Hippocampal formation (tissue), 2 donors: ENCODE measurements at places on chromosomes 1 and 21.

DNA sequence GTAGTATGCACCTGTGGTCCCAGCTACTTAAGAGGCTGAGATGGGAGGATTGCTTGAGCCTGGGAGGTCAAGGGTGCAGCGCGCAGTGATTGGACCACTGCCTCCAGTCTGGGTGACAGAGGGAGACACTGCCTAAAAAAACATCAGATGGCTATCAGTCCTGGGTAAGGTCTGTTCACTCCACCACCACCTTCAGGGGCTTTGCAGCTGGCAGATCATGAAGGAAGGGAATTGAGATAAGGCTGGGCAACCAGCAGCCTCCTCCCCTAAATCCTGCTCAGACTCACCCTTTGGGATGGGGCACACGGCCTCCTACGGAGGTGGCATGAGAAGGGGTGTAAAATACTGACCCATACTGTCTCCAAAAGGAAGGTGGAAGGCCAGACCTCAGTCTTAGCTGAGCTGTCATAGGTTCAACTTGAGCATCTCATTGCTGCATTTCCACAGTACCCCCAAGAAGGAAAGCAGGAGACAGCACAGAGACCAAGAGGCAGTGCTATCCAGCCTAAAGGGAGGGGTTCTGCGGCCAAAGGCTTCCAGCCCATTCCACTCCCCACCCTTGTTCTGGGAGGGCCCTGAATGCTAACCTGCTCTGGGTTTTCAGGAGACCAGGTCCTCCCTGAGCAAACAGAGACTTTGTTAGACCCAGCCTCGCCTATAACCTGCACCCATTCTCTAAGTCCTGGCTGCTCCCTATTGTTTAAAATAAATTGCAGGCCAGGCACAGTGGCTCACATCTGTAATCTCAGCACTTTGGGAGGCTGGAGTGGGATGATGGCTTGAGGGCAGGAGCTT lies 13.7 kb downstream of the SLC45A3 start:
- DNase-seq, result no peak

DNA sequence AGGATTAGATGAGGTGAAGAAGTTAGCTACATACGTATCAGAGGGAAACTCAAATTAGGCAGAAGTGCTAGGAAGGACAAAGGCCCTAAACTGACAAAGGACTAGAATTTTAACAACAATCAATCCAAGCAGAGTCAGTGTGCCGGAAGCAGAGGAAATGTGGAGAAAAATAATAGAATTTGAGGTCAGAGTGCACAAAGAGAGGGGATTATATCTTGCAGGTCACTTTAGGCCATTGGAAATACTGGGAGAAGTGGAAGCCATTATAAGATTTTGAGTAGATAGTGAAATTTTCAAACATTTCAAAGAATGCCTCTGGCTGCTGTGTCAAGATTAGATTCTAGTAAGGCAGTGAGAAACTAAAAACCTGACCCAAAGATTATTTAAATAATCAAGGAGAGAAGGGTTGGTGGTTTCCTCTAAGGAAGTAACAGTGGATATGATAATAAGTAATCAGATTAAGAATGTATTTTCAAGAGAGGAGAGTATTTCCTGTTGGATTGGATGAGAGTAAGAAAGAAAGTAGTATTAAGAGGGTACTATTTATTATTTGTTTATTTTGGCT lies 889.2 kb upstream of the NCAM2 start:
- no peak for DNase-seq

GRCh38 chr1:220888417-220888986 lies 9.3 kb downstream of the HLX start:
- no peak for DNase-seq

GRCh38 chr21:44755227-44755626 lies 43.9 kb upstream of the TSPEAR start:
- DNase-seq, result no peak

DNA sequence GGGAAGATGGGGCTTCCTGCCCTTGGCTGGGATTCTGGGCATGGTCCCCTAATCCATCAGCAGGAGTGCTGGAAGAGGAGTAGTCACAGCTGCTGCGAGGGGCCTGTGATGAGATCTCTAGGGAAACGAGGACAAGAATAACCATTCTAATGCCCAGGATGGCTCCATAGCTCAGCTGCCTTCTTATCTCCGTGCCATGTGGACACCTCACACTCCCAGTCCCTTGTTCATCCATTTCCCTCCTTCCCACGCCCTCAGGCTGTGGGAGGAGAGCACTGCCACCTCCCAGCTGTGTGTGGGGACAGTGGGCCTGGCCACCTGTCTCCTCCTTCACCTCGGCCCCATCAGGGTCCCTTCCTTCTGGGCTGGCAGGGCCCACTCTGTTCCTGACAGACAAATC lies 16.1 kb upstream of the ETV3 start:
- no peak for DNase-seq
